Heart left ventricle (tissue), 16 donors: ENCODE measurements at places on chromosomes 16 and 17. TPM values are rescaled to one million over a fixed set of nuclear protein-coding genes. Genes with fewer than 3 reads are reported as not detected.

DNA sequence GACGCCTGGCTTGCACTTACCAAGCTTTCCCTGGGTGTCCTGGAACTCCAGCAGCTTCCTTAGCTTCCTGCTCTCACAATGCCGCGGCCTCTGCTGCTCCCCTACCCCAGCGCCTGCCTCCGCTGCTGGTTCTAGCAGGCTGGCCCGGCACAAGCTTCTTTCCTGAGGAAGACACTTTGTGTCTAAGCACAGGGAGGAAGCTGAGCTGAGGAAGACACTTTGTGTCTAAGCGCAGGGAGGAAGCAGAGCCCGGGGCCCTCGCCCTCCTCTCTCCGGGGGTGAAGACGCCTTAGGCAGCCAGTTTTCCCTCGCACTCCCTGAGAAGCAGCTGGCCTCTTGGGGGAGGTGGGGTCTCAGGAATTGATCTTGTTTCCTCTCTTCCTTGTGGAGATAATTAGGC, 64.9 kb downstream of the PLD6 start:
- H3K4me3 ChIP-seq, result no peak overlapping the region
- peak overlapping the region; percentile 25 for H3K27ac ChIP-seq
- peaks cover 98% of the 10 kb centered on the region for H3K36me3 ChIP-seq
- DNase-seq, result no peak
- no peaks in the 10 kb centered on the region for H3K27me3 ChIP-seq

DNA sequence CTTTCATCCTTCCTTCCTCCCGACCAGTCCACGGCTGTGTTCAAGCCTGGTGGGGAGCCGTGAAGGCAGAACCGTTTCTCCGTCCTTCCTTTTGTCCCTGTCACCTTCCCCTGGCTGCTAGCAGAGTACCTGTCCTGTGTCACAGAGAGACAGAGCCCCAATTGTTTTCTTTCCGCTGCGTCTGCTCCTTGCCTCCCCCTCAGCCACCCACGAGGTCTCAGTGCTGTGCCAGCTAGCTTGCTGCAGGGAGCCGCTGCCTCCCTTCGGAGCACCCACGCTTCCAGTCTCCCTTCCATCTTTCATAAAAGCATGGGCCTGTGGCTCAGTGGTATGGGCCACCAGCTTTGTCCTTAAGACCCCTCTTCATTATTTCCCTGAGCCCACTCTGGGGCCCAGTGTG, 62.2 kb downstream of the MPRIP start:
- H3K36me3 ChIP-seq, result no peaks in the 10 kb centered on the region
- H3K27me3 ChIP-seq, result no peaks in the 10 kb centered on the region
- peak overlapping the region; percentile 80 for H3K27ac ChIP-seq
- peaks cover 77% of the 10 kb centered on the region for H3K4me1 ChIP-seq
- DNase-seq, result no peak
- no peak overlapping the region for H3K4me3 ChIP-seq

- DNase-seq, result peak; percentile 79
- peaks cover 6% of the 10 kb centered on the region for H3K4me1 ChIP-seq
- H3K27ac ChIP-seq, result peak overlapping the region; percentile 91
- no peak overlapping the region for H3K4me3 ChIP-seq
These were observed 21.9 kb downstream of the DNAI2 start for GRCh38 chr17:74295625-74296547.

- H3K4me1 ChIP-seq, result no peaks in the 10 kb centered on the region
- DNase-seq, result no peak
- H3K4me3 ChIP-seq, result no peak overlapping the region
- H3K27me3 ChIP-seq, result no peaks in the 10 kb centered on the region
- no peaks in the 10 kb centered on the region for H3K36me3 ChIP-seq
These were observed 410.4 kb upstream of the MON1B start for GRCh38 chr16:76780556-76780955.

GRCh38 chr16:49051576-49051975, 230.1 kb downstream of the CBLN1 start:
- DNase-seq, result no peak
- H3K36me3 ChIP-seq, result no peaks in the 10 kb centered on the region
- peaks cover 3% of the 10 kb centered on the region for H3K4me1 ChIP-seq
- H3K27ac ChIP-seq, result no peak overlapping the region
- H3K4me3 ChIP-seq, result no peak overlapping the region

DNA sequence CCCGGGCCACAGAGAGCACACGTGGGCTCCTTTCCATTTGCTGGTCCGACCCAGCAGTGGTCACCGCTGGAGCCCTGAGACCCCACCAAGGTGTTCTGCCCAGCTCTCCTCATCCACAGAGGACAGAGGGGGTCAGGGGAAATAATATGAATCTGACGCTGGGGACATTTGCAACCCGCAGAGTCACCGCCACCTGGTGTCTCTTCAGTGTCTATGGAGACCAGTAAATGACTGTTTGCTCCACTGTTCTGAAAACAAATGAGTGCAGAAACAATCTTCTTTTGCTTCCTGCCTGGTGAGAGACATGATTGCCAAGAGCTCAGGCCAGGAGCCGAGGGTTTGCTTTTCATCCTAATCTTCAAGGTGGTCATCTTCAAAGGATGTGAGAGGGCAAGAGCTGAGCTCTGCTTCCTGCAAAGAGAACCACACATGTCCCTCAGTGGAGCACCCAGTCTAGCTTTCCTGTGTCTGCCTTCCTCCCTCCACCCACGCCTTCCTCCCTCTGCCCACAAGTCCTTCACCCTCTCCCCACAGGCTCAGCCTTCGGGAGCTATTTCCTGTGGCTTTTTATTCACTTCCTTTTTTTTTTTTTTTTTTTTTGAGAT, 14.7 kb upstream of the KLHDC4 start:
- peaks cover 16% of the 10 kb centered on the region for H3K4me1 ChIP-seq
- DNase-seq, result peak; percentile 48
- no peaks in the 10 kb centered on the region for H3K36me3 ChIP-seq
- no peak overlapping the region for H3K27ac ChIP-seq

DNA sequence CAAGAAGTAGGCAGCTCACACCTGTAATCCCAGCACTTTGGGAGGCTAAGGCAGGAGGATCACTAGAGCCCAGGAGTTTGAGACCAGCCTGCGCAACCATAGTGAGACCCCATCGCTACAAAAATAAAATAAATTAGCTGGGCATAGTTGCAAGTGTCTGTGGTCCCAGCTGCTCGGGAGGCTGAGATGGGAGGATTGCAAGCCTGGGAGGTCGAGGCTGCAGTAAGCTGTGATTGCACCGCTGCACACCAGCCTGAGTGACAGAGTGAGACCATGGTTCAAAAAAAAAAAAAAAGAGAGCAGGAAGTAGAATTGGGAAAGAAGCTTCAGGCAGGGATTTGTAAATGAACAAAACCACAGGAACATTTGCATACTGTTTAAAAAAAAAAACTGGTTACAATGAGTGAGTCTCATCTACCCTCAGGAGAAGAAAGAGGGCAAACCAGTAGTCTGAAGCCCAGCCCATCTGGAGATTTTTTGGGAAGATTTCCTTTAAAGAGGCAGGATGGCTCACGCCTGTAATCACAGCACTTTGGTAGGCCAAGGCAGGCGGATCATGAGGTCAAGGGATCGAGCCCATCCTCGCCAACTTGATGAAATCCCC, 7.9 kb downstream of the MPV17L start:
- H3K36me3 ChIP-seq, result peaks cover 6% of the 10 kb centered on the region
- no peak overlapping the region for H3K27ac ChIP-seq
- no peaks in the 10 kb centered on the region for H3K27me3 ChIP-seq
- DNase-seq, result no peak
- no peak overlapping the region for H3K4me3 ChIP-seq

DNA sequence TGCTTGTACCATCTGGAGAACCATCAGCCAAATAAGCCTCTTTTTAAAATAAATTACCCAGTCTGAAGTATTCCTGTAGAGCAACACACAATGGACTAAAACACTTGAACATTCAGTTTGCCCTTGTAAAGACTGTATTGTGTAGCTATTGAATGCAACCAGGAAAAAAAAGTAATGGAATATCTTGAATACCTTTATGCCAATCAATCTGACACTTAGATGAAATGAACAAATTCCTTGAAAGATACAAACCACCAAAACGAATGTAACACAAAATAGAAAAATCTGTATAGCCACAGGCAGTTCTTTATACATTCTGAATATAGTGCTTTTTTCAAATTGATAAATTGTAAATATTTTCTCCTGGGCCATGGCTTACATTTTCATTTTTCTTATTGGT, 63.3 kb upstream of the KCNJ16 start:
- H3K4me3 ChIP-seq, result no peak overlapping the region
- H3K27me3 ChIP-seq, result no peaks in the 10 kb centered on the region
- no peaks in the 10 kb centered on the region for H3K36me3 ChIP-seq
- H3K4me1 ChIP-seq, result no peaks in the 10 kb centered on the region
- H3K27ac ChIP-seq, result no peak overlapping the region

- H3K27ac ChIP-seq, result no peak overlapping the region
- H3K4me1 ChIP-seq, result peaks cover 7% of the 10 kb centered on the region
- no peak overlapping the region for H3K4me3 ChIP-seq
- H3K27me3 ChIP-seq, result no peaks in the 10 kb centered on the region
- no peaks in the 10 kb centered on the region for H3K36me3 ChIP-seq
These were observed 142.5 kb upstream of the HS3ST2 start for GRCh38 chr16:22671301-22672076.

DNA sequence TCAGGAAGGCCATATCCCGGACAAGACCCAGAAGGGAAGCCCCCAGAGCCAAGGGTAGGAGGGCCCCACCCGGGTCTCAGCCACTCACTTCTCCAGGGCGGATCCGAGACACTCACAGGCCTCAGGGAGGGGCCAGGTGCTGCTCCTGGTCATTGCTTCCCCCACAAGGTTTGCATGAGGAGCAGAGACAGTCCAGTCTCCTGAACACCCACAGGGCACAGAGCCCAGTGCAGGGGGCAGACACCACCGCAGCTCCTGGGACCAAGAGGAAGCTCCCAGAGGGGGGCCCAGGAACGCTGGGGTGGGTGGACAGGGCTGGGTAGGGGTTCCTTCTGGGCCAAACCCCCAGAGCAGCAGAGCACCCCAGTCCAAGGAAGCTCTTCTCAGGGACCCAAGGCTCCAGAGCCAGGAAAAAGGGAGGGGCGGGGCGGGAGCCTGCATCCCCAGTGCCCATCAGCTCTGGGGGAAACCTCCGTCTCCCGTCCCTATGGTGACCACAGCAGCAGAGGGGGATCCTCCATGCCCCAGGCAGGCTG, 709 bp upstream of the MRPL28 start:
- H3K27me3 ChIP-seq, result no peaks in the 10 kb centered on the region
- peak overlapping the region; percentile 47 for H3K4me3 ChIP-seq
- H3K36me3 ChIP-seq, result peaks cover 76% of the 10 kb centered on the region
- DNase-seq, result no peak
- peak overlapping the region; percentile 31 for H3K27ac ChIP-seq

DNA sequence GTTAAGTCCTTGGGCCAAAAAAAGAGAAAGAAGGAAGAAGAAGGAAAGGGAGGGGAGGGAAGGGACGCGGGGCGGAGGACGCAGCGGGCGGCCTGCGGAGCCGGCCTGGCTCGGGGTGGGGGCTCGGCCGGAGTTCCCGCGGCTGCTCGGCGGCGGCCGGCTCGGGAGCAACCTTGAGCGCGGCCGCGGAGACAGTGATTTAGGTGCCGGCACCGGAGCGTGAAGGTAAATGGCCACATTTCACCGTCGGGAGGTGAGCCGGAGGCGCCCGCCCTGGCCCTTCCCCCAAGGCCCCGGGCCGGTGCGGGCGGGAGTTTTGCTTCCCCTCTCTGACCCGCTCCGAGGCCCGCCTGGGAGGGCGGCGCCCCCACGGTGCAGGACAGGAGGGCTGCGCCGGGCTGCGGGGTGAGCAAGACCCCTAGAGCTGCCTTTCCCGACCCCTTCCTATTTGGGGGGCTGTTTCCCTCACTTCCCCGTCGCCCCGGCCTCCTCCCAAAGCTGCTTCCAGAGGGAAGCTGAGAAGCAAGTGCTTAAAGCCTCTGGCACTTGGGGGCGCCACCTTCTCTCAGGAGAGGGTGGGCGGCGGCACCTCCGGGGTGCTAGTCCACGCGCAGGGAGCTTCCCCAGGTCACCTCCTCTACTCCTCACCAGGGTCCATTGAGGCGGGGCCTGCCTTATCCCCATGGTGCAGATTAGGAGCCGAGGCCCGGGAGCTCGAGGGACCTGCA, 56.5 kb downstream of the MRM1 start:
- DNase-seq, result no peak
- H3K27ac ChIP-seq, result no peak overlapping the region
- peak overlapping the region; percentile 36 for H3K4me3 ChIP-seq
- H3K27me3 ChIP-seq, result peaks cover 26% of the 10 kb centered on the region

- no peak overlapping the region for H3K4me3 ChIP-seq
- DNase-seq, result peak; percentile 60
- H3K4me1 ChIP-seq, result no peaks in the 10 kb centered on the region
- H3K36me3 ChIP-seq, result no peaks in the 10 kb centered on the region
These were observed 163.4 kb upstream of the CIBAR2 start for GRCh38 chr16:85275533-85276249.

GRCh38 chr17:78966123-78966813, 13.5 kb downstream of the LGALS3BP start:
- no peak for DNase-seq
- no peak overlapping the region for H3K4me3 ChIP-seq
- H3K27me3 ChIP-seq, result no peaks in the 10 kb centered on the region

GRCh38 chr16:23316232-23316631, 14.1 kb downstream of the SCNN1B start:
- no peaks in the 10 kb centered on the region for H3K4me1 ChIP-seq
- no peaks in the 10 kb centered on the region for H3K36me3 ChIP-seq
- no peak overlapping the region for H3K27ac ChIP-seq
- H3K27me3 ChIP-seq, result no peaks in the 10 kb centered on the region
- no peak overlapping the region for H3K4me3 ChIP-seq
- DNase-seq, result no peak

- peak overlapping the region; percentile 67 for H3K27ac ChIP-seq
- H3K4me1 ChIP-seq, result no peaks in the 10 kb centered on the region
- no peak for DNase-seq
- H3K4me3 ChIP-seq, result no peak overlapping the region
These were observed 5.8 kb upstream of the RPRML start for GRCh38 chr17:46984892-46985291.

- H3K4me3 ChIP-seq, result no peak overlapping the region
- H3K27ac ChIP-seq, result no peak overlapping the region
- no peak for DNase-seq
- H3K4me1 ChIP-seq, result no peaks in the 10 kb centered on the region
These were observed 367.1 kb downstream of the SOX9 start for GRCh38 chr17:72487731-72488494.

- peak overlapping the region; percentile 39 for H3K27ac ChIP-seq
- DNase-seq, result no peak
- no peaks in the 10 kb centered on the region for H3K27me3 ChIP-seq
- peaks cover 6% of the 10 kb centered on the region for H3K36me3 ChIP-seq
These were observed 17.7 kb downstream of the CCL17 start for GRCh38 chr16:57422026-57422944.

DNA sequence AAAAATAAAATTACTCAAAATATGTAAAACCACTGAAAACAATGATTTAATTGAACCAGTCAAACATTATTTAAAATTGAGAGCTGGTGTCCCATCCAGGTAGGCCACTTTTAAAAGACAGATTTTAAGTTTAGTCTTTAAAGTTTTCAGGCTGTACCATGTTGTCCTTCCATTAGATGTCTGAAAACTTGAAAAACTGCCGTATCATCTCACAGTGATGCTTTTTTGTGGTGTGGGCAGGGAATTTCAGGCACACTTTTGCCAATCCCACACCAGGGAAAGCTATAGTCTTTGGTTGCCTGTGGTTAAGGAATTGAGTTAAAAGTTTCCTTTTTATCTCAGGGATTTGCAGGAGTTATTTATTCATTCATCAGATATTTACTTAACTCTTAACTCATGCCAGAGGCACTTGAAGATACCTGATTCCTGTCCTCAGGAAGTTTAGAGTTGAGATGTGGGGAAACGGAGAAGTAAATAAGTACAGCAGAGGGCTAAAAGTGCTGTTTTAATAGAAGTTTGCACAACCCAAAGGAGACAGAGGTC, 3.2 kb downstream of the SNTB2 start:
- H3K27me3 ChIP-seq, result no peaks in the 10 kb centered on the region
- H3K4me3 ChIP-seq, result no peak overlapping the region
- DNase-seq, result no peak
- H3K36me3 ChIP-seq, result no peaks in the 10 kb centered on the region
- H3K4me1 ChIP-seq, result peaks cover 60% of the 10 kb centered on the region

Gene FNDC8
- total RNA-seq, result not detected

Gene CA4
- total RNA-seq, result 15.8 TPM
